ENCODE measurements at places on chromosomes 3 and 15.
A peak's percentile ranks its signal among the peaks of the same experiment; 100 is the strongest.

DNA sequence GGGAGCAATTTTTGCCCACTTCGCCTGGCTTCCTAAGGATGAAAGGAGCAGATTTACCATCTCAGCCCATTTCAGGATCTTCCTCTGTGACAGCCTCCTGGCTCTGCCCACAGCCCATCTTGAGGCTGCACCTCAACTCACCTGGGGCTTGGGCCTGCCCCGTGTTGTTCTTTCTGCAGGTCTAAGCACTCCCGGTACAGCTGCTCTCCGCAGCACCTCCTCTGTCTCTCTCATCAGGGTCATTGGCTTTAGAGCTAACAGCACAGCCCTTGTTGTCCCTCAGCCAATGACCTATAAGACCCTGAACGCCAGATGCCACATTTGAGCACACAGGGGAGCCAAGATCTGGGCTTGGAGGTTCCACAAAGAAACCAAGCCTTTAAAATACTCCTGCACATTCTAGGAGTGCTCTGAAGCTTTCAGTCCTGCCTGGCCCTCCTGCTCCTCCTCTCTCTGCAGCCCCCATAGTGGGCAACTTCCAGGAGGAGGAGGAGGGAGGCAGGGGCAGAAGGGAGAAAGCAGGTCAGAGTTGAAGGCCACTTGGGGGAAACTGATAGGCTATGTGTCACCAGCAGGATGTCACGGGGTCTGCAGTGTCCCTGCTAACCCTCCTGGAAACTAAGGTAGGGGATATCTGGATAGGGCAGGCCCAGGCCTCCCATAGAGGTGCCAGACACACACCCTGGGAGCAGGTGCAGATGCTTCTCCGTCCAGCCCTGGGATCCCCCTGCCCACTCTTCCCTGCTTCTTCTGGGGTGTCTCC, 115.6 kb downstream of the ETFA start:
- peak; percentile 15 for DNase-seq

GRCh38 chr3:119601154-119601553, 3.5 kb downstream of the PLA1A start:
- DNase-seq = no peak

GRCh38 chr15:51335538-51336410, 2.6 kb downstream of the CYP19A1 start:
- peak; percentile 52 for DNase-seq

DNA sequence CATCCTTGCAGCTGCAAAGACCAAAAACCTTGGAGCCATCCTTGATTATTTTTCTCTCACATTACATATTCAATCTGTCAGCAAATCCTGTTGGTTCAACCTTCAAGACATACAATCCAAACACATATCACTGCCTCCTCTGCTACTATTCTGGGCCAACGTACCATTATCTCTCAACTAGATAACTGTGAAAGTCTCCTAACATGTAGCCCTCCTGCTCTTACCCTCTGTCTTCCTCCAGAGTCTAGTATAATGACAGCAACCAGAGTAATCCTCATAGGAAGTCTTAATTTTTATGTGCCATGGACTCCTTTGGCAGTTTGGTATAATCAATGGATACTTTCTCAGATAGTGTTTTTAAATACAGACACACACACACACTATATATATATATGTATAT, 27.6 kb downstream of the KPNA4 start:
- no peak for DNase-seq

DNA sequence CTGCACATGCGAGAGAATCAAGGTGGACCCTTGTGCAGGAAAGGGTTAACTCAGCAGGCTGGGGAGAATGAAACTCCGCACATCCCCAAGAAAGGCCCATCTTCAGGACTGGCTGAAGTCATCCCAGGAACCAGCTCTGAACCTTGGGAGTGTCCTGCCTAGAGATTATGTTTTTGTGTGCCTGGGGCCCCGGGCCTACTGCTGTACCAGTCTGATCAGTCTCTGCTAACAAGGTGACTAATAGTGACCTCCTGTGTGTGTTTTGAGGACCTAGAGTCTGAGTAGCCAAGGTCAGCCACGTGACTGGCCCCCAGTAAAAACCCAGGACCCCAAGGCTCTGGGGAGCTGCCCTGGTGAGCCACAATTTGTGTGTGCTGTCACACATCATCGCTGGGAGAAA, 58.2 kb downstream of the CYFIP1 start:
- no peak for DNase-seq

- DNase-seq = no peak
Observed at GRCh38 chr3:33124638-33125037, 10.8 kb downstream of the CRTAP start.

GRCh38 chr3:171511450-171511849, 51.2 kb upstream of the TNIK start:
- DNase-seq = no peak

- DNase-seq = peak; percentile 31
Observed at GRCh38 chr3:190258634-190259033, 63.6 kb downstream of the CLDN1 start.

DNA sequence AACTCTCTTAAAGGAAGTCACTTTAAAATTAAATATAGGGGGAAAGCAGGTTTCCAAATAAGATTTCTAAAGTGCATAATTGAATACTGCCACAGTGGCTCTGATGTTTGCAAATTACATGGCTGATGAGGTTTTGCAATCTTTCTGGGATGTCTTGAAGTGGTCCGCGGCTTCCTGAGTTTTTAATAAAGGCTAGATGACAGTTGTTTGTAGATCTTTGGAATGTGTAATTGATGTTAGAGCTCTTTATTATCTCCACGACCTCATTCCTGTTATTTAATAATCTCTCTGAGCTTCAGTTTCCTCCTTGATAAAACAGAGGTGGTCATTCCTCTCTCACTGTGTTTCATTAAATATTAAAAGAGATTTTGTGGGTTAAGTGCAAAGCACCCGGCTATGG, 27.0 kb upstream of the CEMIP start:
- no peak for DNase-seq

DNA sequence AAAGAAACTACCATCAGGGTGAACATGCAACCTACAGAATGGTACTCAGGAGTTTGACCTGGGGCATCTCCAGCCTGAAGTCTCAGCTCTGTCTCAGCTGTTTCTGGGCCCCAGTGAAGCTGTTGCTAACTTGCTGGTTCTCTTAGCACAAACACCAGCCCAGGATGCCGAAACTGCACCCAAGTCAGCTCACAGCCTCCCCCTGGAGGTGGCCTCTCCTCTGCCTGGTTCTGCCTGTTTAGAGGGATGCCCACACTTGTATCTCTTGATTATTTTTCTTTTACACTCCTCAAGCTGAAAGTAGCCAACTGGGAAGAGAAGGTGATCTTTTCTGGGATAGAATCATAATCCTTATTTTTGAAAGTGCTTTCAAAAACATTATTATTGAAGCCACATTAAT, 289.0 kb upstream of the RASGRP1 start:
- DNase-seq = no peak

DNA sequence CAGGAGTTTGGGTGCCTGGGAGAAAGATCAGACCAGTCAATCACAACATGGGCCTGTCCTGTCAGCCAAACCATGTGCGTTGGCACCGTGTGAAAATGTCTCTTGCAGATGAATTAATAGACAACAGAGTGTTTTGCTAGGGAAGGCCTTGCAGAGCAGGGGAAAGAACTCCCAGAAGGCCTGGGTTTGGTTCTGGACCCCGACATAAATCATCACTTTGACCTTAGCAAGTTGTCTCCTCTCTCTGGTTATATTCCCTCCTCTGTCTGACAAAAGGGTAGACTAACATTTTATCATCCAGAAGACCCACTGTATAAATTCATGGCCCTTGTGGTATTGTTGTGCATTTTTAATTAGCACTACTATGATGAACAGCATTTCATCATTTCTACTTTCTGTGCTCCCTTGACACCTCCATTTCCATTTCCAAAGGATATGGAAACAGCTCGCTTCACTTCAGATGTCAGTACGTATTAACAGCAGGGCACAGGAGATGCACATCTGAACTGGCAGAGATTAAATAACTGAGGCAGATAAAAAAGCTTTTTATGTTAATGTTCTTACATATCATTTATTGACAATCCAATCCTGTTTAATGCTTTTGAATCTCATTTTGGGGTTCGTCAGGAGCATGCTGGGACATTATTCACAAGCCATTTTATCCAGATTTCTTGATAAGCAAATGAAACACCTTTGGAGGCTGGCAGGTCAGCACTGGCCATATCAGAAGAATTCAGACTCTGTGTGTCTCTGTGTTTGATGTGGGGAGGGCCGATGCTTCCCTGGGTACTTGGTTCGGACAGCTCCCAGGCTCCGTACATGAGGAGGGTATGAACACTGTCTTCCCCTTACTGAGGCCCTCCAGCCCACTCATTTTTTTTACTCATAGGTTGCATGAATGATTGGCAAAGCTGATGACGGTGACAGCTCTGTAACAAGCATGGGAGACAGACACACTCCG, 28.2 kb upstream of the IL12A start:
- no peak for DNase-seq

DNA sequence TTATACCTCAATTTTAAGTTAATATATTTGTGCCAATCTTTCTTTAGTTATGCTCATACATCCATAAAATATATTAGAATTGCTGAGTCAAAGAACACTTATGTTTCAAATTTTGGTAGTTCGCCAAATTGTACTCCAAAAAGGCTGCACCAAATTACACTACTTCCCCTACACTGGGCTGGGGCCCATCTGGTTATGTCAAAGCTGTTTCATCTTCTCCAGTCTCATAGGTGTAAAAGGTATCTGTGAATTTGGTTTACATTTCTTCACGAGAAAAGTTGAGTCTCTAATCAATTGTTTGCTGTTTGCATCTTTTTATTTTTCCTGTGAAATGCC, 706 bp downstream of the FSIP1 start:
- DNase-seq = no peak

DNA sequence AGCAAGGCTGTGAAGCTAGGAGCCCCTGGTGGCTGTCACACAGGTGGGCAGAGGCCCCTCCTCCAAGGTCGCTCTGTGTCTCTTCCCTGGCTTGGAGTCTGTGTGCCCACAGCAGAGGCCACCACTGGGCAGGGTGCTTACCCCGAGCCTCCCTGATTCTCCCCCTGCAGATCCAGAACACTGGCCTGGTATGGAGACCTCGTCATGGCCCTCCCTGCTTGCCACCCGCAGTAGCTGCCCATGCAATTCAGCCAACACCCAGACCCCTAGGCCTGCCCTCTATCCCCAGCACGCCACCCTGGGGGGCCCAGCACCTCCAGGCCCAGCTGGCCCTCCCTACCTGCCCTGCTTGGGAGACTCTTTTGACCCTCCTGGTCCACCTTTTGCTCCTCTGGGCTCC, 5.5 kb upstream of the RHO start:
- DNase-seq = no peak

- no peak for DNase-seq
Observed at GRCh38 chr15:58593870-58594269, 155.6 kb downstream of the ADAM10 start.

GRCh38 chr3:70049761-70050160, 50.2 kb downstream of the SAMMSON start:
- no peak for DNase-seq

DNA sequence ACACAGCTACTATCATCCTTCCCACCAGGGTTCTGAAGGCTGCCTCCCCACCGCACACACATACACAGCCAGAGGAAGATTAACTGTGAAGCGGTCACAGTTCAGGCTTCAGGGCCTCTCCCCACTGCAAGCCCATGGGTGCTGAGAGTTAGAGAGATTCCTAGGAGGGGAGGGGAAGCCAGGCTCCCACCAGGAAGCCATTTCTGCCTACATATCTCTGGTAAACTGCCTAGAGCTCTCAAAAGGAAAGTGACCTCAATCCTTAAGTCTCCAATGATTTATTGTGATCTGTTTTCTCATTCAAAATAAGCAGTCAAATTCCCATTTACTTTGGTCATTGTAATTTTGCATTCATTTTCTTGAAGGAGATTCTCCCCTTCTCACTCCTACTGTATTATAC, 141.0 kb upstream of the BNIP2 start:
- no peak for DNase-seq

- no peak for DNase-seq
Observed at GRCh38 chr15:74571191-74571590, 30.2 kb downstream of the ARID3B start.

DNA sequence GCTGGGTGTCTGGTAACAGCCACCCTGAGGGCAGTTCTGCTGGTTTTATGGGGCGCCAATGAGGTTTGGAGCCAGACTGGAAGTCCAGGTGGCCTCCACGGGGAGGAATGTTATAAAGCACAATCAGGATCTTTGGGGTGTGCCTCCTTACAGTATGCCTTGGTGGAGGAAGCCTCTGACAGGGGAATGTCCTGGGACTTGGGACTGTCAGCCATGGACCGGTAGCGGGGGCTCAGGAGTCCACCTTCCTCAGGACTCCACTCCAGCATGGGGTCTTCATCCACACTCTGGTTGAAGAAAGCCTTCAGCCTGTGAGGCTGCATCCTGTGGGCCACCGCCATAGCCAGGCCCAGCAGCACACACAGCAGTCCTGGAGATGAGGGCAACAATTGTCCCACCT, 4.9 kb downstream of the DUOXA2 start:
- no peak for DNase-seq

- DNase-seq = no peak
Observed at GRCh38 chr15:36499412-36500389, 79.7 kb upstream of the CDIN1 start.

DNA sequence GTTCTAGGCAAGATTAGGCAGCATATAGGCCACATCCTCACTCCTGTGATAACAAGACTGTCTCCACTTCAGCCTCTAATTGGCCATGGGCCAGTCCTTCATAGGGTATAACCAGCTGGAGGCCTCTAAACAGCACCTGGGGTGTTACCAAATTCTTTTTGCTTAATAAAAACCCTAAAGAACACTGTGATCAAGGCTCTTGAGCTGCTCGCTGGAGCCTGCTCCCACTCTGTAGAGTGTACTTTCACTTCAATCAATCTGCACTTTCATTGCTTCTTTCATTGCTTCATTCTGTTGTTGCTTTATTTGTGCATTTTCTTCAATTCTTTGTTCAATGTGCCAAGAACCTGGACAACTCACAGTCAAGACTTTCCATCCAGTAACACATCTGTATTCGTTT, 36.2 kb upstream of the TOPBP1 start:
- DNase-seq = no peak

- DNase-seq = no peak
Observed at GRCh38 chr15:49372366-49372765, 50.7 kb upstream of the FGF7 start.

DNA sequence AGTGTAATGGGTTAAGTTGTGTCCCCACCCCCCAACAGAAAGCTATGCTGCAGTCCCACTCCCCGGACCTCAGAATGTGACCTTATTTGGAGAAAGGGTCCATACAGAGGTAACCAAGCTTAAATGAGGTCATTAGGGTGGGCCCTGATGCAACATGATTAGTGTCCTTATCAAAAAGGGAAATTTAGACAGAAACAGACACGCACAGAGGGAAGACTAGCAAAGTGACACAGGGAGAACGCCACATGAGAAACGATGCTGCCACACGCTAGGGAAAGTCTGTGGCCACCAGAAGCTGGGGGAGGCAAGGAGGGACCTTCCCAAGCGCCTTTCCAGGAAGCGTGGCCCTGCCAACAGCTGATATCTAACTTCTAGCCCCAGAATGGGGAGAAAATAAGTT, 65.4 kb downstream of the RPN1 start:
- DNase-seq = no peak

All from heart left ventricle (tissue), 16 donors.